ENCODE measurements at places on chromosomes 4 and X.

GRCh38 chrX:499870-500364 is 113.2 kb upstream of the PPP2R3B start:
- DNase-seq = no peak

DNA sequence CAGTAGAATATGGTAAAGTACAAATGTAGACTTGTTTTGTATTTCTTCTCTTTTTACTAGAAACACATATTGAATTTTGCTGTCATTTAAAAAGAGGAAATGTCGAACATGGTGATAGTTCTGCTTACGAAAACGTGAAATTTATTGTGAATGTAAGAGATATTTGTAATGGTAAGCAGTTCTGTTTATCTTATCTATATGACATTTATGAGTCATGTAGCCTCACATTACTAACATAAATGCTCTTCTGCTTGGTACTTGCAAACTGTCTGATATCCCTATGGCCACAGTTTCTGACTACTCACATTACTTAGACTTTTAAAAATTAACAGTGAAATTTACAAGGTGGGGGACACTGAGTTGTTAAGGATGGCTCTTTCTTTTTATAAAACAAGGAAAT is 57.9 kb downstream of the PASD1 start:
- DNase-seq = no peak

- DNase-seq = no peak
These were observed 1066.8 kb upstream of the ADGRL3 start for GRCh38 chr4:60133375-60133774.

DNA sequence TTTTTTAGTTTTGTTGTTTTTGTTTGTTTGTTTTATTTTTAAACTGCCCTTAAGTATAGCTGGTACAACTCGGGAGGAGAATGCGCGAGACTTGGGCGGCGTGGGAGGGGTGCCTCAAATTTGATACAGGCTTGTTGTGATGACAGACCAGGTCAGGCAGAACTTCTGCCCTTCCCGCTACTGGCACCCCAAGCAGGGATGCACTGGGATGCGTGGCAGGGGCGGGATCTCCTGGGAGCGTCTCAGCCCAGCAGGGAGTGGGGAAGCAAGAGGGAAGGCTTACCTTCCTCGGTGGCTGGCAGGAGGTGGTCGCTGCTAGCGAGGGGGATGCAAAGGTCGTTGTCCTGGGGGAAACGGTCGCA is 851 bp downstream of the SFRP2 start:
- no peak for DNase-seq

- DNase-seq = no peak
These were observed 31.6 kb downstream of the SMIM10L2A start for GRCh38 chrX:135453381-135453780.

DNA sequence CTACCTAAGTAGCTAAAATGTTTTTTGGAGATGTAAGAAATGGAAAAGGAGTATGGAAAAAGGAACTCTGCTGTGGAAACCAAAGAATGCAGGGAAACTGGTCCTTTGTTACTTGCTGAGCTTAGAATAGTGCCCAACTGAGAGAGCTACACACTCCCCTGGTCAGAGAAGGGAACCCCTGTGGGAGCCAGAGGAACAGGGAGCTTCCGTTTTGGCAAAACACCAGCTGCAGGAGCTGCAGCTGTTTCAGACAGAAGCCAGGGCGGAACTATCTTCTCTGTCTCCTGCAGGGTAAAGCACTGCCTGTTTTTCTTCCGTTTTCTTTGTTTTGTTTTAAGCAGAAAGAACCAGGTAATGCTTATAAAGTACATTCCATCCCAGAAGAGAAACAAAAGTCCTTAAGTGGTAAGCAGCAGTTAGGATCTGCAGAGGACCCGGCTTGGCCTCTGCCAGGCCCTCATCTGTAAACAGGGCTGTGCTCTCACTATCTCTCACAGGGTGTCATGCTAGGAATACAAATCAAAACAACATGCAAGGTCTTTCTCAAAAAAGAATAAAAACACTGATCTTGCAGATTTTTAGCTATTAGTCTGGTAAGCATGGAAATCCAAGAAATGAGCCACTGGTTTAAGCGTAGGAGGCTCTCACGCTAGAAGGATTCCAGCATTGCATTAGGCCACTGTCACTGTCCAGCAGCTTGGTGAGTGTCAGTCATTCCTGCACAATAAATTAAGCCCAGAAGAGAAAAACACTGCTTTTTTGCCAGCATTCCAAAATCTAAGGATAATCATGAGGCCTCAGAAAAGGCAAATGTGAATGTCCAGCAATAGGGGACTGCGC is 76.1 kb downstream of the CHST7 start:
- peak; percentile 53 for DNase-seq

DNA sequence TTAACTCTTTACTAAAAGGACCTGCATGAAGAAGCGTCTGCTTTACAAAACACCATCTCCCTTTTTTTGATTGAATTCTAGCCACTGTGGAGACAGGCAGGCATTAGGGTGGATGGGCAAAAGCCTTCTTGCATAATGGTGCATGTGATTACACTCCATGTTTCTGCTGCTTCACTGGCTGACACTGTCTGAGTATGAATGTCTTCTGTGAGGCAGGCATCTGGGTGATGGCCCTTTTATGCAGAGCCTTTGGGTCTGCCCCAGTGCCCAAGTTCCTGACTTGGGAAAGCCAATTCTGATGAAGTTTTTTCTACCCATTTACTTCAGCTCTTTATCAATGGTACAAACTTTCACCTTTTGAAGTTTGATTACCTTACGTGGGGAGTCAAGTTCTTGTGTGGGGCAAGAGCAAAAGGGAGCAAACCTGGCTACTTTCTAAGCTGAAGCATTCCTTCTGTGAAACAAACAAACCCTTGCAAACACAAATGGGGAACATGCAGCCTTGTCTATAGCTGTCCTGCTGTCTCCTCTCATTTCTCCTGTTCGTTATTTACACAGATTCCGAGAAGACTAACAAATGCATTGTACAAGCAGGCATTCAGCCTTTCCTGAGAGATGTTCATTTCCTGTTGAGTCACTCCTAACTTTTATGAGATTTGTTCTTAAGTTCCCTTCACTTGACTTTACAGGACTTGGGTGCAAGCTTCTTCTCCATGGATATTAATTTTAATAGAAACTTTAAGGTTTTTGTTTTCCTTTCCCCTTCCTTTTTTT is 301.9 kb downstream of the TLL1 start:
- no peak for DNase-seq

DNA sequence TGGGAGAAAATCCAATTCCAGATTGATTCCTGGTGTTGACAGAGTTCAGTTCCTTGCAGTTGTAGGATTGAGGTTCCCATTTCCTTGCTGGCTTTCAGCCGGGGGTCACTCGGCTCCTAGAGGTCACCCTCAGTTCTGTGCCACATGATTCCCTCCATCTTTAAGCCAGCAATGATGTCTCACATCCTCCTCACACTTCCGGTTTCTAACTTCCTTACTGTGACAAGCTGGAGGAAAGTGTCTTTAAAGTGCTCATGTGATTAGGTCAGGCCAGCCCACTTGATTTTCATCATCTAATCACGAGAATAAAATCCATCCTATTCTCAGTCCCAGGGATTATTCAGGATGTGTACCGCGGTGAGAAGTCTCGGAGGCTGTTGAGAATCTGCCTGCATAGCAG is 19.4 kb upstream of the SMIM31 start:
- no peak for DNase-seq

GRCh38 chr4:54433686-54434085 is 204.6 kb downstream of the PDGFRA start:
- no peak for DNase-seq

GRCh38 chrX:802846-803245 is 172.3 kb downstream of the SHOX start:
- DNase-seq = no peak

- no peak for DNase-seq
These were observed 128.3 kb upstream of the MED14 start for GRCh38 chrX:40863671-40864070.

DNA sequence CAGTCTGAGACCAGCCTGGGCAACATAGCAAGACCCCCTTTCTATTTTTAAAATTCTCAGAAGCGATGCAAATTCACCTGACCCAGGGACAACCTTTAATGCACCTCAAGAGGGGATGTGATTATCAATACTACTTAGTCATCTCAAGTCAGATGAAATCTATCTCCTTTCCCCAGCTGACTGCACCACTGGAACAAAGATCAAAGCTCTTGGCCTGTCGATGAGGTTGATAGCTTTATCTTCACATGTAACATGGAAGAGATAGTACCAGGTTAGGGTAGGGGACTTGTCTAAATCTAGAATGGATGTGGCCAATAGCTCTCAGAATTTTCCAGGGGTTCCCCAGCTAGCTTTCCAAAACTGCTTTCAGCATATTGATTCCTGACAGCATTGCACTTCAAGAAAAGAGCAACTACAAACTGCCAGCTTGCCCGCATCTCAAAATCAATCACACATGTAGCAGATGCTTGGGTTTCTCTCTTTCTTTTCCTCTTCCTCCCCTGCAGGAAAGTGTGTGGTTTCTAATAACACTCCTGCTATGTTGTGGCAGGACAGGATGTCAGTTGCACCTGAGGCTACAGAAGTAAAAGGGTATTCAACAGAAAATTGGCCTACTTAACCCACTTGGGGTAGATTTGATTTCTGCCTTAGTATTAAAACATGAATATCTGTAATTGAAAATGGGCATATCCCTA is 12.2 kb upstream of the TMEM164 start:
- DNase-seq = no peak

GRCh38 chr4:89422441-89422990 is 114.9 kb upstream of the GPRIN3 start:
- no peak for DNase-seq

- no peak for DNase-seq
These were observed 803 bp downstream of the CNGA1 start for GRCh38 chr4:48015678-48016077.

- DNase-seq = no peak
These were observed 1.1 kb upstream of the SHROOM4 start for GRCh38 chrX:50815120-50815519.

DNA sequence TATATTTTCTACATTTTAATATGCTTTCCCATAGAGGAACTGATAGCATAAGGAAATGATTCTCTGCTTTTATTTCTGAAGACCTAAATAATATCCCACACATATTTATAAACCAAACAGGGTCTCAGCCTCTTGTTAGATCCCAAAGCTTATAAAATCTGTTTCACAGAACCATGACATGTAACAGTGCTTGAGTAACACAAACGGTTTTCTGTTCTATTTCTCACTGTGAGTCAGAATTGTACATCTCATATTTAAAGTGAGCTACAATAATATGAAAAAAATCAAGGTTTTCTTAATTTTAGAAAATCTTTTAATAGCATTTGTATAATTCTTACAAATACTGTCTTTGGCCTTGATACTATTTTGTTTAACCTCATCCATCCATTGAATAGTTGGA is 51.2 kb downstream of the NR3C2 start:
- DNase-seq = no peak

DNA sequence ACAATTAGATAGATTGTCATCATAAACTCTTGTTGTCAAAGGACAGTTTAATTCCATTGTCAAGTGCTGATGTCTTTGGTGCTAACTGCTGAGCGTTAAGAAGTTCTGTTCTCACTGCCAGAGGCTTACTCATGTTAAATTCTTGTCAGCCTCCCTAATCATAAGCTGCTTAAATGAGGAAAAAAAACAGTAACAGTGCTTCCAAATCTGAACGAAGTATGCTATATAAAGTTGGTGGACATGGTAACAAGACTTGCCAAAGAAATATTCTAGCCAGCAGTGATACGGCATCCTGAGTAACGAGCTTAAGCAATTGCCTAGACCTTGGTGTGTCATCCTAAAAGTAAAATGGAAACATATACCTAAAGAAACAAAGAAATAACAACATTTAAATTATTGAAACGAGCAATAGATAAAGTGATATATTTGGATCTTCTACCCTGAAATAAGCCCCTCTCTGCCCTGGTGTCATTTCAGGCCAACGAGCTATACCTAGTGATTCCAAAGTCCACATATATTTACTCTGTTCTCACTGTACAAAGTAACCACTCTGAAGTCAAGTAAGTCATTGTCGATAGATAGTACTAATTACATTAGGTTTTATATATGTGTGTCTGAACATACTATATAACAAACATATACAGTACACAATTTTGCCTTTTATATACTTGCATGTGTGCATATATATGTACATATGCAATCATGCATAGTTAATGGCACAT is 339.7 kb upstream of the HS3ST1 start:
- DNase-seq = no peak

- DNase-seq = no peak
These were observed 36.7 kb upstream of the KLHL13 start for GRCh38 chrX:118153270-118153669.

DNA sequence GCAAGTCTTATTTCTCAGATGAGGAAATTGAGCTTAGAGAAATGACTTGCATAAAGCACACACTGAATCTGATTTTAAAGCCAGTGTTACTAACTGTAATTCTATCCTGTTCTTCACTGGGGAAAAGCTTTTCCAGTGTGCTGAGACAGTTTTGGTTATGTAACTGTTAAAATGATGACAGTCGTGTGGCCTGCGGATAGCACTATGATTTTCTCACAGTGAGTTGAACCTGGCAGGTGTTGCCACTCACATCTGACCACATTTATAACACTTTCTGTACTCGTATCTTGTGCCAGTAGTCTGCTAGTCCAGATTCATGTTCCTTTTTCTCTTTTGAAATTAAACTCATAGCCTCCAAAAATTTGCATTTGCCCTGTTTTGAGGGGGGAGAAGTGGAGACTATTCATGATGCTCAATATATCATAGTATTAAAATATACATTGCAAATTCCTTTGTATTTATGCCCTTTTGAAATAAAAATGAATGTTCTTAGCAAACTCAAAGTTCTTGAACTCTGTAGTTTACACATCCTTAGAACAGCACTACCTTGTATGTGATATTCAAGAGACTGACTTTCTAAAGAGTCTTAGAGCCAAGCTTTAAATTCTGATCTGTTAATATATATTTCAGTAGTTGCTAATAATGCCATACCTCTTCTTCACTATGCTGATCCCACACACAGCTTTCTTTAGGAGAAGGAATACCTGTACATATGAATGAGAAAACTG is 132.3 kb downstream of the PDLIM5 start:
- no peak for DNase-seq

DNA sequence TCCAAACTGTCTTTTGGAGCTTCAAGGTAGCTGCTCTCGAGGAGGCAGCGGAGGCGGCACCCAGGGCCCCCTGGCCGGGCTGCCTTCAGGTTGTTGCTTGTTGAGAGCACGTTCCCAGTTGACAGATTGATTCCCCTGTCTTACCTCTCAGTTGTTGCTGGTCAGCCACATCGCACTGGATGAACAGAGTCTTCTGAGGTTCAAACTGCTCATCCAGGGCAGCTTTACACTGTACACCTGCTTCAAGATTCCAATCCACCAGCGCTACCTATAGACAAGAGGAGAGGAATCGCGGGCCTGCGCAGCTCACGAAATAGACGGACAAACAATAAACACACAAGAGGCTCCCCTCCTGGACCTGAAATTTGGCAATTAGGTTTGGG is 497 bp downstream of the HPGD start:
- no peak for DNase-seq
